ENCODE measurements at places on chromosomes 6 and 20.

- DNase-seq: no peak
These were observed 20.6 kb downstream of the PPP1R16B start for GRCh38 chr20:38825901-38826625.

DNA sequence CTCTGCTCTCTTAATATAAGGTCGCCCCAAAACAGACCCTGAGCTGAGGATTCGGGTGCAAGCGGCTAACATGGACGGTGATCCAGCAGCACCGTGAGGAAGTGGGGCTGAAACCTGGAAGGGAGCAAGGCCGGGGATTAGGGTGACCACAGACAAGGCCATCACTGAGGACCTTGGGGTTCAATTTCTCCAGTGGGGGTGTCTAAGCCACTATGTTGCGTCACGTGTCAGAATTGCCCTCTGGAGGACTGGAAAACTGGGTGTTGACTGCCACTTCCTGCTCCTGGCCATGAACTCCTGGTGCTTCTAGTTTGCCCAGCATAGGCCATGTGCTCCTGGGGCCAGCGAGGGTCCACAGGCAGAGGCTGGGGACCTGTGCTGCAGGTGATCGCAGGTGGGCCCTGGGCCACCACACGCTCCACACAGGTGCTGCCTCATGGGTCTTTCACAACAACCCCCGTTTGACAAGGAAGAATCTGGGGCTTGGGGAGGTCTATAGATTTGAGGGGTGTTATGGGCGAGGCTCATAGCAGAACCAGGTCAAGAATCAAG lies 101.9 kb downstream of the CDH26 start:
- no peak for DNase-seq

DNA sequence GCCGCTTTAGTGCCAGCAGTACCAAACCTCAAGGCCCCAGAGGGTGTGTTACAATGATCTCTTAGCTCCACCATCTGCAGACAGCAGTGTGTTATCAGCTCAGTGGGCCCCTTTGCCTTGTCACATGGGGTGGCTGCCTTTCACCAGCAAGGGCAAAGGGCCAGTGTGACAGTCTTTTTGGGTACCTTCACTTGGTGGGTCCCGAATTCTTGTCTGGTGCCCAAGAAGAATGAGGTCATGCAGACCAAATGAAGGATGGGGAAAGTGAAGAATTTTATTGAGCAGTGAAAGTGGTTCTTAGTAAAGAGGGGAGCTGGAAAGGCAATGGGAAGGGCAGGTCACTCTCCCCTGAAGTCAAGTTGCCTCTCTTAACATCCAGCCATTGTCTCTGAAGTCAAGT lies 2.9 kb upstream of the SMIM28 start:
- DNase-seq: no peak

DNA sequence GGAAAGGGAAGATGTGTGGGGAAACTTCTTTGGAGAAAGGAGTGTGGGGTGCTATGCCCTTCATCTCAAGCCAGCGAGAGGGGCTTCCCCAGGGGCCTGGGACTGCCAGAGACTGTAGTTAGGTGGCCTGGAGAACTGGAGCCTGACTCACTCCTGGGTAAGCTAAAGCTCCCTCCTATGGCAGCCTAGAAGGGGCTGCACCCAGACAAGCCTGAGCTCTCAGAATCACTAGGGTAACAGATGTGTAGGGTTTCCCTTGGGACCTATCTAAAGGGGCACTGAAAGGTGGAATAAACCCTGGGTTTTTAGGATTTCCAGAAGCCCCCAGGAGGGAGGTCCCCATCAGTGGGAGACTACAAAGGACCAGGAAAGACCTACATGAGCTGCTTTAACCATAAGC lies 1.6 kb upstream of the ARMC2 start:
- DNase-seq: no peak

Measured in anterior cingulate cortex (tissue), 58 donors.